Stimulated activated CD8-positive, alpha-beta memory T cell treated with anti-CD3 and anti-CD28 coated beads, Interleukin-2, amount 100 ng/mL, for 1 hour (primary cell): ENCODE measurements at places on chromosomes 16 and 17.
A peak's percentile ranks its signal among the peaks of the same experiment; 100 is the strongest.

DNA sequence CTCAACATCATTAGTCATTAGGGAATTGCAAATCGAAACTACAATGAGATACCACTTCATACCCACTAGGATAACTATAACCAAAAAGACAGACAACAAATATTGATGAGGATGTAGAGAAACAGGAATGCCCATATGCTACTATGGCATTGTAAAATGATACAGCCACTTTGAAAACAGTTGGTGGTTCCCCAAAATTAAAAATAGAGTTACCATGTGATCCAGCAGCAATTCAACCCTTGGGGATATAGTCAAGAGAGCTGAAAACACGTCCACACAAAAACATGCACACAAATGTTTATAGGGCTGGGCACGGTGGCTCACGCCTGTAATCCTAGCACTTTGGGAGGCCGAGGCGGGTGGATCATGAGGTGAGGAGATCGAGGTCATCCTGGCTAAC, 10.0 kb upstream of the PECAM1 start:
- no peak for DNase-seq

GRCh38 chr16:11292076-11292748, 11.1 kb upstream of the PRM1 start:
- no peak for DNase-seq

GRCh38 chr17:68981288-68981687, 26.1 kb upstream of the ABCA8 start:
- no peak for DNase-seq

- no peak for DNase-seq
These were observed 12.6 kb upstream of the ALOX12B start for GRCh38 chr17:8100111-8100510.

- no peak for DNase-seq
These were observed 74.5 kb upstream of the TNRC6C start for GRCh38 chr17:77884019-77884418.

DNA sequence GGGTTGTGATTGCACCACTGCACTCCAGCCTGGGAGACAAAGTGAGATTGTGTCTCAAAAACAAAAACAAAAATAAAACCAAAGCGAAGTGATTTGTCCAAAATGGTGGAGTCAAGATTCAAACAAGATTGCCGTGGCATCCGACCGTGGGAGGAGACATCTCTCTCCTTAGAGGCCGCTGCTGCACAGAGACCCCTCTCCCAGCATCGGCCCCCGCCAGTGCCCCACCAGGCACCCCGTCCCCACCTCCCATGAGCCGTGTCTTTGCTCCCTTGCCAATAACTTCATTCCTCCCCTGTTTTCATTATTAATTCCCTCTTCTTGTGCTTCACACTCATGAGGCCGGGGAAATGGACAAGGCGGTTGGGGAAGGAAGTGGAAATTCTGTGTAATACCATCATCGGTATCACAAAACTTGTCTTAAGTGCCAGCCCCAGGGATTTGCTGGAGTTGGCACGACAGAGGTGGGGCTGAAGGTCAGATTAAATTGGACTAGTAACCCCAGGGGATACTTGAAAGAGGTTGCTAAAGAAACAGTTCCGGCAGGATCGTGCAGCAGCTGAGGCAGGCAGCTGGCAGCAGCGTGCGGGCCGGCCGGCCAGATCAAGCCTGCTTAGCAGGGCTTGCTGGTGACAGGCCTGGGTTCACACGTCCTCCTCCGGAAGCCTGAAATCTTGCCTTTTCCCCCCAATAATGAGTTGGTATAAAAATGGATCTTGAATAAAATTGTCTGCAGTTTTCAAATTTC, 66.8 kb downstream of the RTN4RL1 start:
- DNase-seq: no peak

DNA sequence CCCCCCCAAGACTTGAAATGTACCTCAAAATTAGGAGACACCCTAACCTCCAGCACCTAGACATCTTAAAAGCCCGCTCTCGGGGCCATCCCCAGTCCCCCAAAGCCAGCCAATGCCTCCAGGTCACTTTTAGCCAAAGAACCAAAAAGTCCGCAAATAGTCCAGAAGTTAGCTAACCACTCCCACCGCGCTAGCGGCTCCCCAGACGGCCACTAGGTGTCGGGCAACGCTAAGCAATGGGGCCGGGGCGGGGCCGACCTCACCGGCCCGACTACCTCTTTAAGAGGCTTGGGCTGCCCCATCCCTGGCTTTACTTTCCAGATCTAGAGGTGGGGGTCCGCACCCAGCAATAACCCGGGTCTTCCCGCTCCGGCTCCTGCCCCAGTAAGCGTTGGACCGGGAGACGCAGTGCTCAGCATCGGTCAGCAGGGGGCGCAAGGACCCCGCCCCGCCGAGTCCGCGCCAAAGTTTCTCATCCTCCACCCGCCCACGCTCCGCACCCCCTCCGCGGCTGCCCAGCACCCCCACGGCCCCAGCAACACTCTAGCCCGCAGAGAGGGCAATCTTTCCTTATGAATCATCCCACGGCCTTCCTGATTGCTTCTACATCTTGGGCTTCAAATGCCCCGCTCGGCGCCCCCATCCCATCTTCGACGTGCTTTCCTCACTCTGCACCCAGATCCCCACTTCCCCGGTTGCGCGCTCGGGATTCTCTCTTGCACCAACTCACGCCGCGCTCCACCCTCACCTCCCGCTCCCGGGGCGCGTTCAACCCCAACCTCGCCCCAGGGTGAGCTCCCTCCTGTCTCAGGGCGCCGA, 765 bp downstream of the COL1A1 start:
- DNase-seq: peak; percentile 44

- no peak for DNase-seq
These were observed 211.7 kb downstream of the SEC14L1 start for GRCh38 chr17:77352441-77352840.

DNA sequence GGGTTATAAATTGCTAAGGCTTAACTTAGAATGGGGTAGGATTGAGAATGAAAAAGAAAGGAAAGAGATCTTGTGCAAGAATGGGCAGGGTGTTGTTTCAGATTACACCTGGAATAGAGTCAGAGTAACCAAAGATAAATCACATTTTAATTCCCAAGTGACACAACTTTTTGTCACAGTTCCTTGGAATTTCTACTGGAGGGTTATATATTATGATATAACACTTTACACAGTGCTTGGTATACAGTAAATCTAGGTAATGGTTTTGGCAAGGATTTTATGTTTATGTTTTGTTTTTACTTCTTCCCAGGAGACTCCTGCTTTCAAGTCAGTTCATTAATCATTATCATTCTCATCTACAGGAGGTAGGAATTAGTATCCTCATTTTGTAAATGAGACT, 115.7 kb upstream of the KCNJ16 start:
- DNase-seq: no peak

GRCh38 chr17:35968520-35969054, 12.7 kb downstream of the CCL16 start:
- no peak for DNase-seq

GRCh38 chr16:73172973-73173709, 125.2 kb upstream of the ZFHX3 start:
- no peak for DNase-seq

DNA sequence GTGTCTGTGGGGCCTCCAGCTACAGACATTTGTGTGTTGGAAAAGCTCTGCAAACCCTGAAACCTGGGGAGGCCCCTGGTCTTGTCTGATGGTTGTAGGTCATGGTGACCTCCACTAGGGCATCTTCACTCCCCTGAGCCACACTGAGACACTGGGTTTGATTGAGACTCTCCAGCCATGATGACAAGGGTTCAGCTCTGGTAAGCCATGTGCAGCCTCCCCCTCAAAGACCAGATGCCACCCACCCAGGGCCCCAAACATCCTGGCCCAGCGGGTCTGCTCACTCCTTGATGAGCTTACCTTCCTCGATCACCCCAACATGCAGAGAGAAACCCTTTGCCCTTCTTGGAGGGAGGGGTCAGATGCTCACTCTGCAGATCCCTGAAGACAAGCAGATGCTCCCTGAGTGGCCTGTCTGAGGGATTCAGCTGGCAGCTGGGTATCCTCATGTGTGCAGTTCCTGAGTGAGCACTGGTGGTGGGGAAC, 101.6 kb downstream of the METRNL start:
- no peak for DNase-seq

- DNase-seq: no peak
These were observed at the start of gene KRTAP1-4 for GRCh38 chr17:41029633-41030245. KRTAP1-4 (minus strand) TSS chr17:41030195; CDS start chr17:41030078, 117 bp downstream.

GRCh38 chr17:69009930-69010329, 50.8 kb downstream of the ABCA9 start:
- DNase-seq: no peak

DNA sequence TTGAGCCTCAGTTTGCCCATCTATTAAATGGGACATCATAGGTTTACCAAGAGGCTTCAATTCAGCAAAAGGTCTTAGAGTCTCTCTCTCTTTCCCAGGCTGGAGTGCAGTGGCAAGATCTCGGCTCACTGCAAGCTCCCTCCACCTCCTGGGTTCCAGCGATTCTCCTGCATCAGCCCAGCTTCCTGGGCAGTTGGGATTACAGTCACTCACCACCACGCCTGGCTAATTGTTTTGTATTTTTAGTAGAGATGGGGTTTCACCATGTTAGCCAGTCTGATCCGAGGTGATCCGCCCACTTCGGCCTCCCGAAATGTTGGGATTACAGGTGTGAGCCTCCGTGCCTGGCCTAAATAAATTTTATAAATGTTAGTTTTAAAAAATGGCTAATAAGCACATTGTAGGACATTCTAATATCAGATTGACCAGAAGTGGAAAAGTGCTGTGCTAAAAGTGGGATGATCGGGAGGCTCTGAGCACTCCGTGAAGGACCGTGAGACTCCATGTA, 1.0 kb upstream of the NLRP1 start:
- no peak for DNase-seq

DNA sequence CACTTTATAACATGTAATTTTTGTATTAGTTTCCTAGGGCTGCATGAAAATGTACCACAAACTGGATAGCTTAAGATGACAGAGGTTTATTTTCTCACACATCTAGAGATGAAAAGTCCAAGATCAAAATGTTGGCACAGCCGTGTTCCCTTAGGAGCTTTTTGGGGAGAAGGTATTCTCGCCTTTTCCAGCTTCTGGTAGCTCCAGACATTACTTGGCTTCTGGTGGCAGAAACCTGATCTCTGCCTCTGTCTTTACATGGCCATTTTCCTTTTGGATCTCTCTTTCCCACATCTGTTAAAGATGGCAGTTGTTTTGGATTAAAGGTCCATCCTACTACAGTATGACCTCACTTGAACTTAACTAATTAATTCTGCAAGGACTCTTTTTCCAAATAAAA, 885.7 kb upstream of the CDH8 start:
- no peak for DNase-seq

GRCh38 chr16:31461921-31462804, 2.9 kb downstream of the ARMC5 start:
- DNase-seq: no peak

DNA sequence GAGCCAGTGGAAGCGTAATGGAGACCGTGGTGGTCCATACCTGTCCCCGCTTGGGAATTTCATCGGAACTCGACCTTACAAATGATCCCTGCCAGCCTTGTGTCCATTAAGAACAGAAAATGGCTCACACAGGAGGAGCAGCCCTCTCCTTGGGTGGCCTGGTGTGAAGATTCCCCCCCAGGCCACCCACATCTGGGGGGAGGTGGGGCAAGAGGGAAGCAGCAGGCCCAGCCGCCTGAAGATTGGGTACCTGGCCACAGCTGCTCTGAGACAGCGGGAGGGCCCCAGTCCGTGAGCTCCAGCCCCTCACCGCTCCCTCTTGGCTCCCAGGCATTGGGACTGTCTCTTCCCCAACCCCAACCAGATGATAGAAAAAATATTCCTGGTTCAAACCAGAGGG, 277.8 kb upstream of the FOXF1 start:
- no peak for DNase-seq

GRCh38 chr16:20175358-20175757, 101.7 kb upstream of the GPR139 start:
- DNase-seq: no peak

DNA sequence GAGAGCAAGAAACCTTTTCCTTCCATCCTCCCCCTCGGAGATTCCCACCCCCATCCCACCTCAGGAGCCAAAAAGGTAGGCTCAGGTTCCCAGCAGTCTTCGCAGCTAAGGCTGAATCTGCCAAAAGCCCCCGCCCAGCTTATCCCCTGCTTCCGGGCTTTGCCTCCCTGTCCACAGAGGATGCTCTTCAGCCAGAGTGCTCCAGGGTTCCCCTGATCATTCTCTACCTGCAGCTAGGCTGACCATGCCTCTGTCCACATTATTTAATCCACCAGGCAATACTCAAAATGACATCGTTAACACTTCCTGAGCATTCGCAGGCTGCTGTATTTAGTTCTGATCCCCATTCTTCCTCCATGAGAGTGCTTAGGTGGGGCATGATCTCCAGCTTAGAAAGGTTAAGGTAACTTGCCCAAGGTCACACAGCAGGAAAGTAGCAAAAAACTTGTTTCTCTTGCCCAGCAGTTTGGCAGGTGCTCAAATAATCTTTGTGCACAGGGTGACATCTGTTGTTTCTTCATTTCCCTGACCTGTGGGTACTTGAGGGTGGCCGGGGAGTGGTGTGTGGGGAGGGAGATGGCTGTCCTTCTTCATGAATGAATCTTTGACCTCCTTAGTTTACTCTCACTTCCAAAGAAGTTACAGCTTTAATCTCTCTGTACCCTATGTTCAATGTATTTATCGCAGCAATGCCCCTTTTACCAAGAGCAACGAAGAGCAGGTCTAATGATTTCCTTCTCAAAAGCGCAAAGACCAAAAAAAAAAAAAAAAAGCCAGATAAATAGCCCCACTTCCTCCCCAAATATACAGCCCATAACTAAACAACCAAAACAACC, 848 bp upstream of the TBKBP1 start:
- no peak for DNase-seq

GRCh38 chr16:57991551-57992059, 8.9 kb downstream of the ZNF319 start:
- DNase-seq: no peak

DNA sequence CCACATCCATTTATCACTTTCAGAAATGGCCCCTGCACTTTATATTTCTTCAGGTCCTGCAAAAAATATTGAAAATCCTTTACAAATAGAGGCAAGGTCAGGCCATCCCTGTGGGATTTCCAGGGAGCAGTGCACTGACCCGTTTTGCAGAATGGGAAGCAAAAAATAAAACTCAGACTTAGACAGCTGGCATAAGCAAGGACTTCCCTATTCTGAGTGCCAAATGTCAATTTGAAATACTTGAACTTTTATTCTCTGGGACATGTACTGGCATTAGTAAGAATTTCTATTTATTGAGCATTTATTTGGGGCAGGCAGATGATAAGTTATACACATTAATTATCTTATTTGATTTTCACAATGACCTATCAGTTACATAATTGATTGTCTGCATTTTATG, 32.4 kb downstream of the PRKCB start:
- DNase-seq: no peak

DNA sequence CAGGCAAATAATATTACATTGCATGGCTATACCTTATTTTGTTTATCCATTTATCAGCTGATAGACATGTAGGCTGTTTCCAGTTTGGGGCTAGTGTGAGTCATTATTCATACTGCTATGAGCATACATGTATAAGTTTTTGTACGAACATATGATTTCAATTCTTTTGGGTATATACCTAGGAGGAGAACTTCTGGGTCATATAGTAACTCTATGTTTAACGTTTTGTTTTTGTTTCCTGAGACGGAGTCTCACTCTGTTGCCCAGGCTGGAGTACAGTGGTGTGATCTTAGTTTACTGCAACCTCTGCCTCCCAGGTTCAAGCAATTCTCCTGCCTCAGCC, 2.4 kb upstream of the ITGAL start:
- DNase-seq: no peak
